ENCODE measurements at places on chromosomes 2 and 18.

GRCh38 chr18:45069546-45069945 lies 388.9 kb downstream of the SETBP1 start:
- no peak for DNase-seq

DNA sequence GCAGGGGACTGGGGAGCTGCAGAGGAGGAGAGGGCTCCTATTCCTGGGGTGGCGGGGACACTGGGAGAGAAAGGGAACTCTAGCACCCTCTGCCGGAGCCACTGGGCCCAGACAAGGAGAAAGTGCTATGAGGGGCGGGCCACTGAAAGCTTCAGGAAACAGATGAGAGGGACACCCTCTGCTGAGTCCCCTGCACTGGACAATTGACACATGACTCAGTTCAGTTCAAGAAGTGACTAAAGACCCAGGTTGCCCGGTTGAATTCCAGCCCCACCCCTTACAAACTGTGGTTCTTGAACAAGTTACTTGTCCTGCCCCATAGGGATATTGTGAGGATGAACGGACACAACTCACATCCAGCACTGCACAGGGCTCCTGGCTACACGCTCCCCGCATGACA lies 5.0 kb downstream of the RUFY4 start:
- DNase-seq, result peak; percentile 25

GRCh38 chr2:225670111-225670974 lies 270.8 kb downstream of the NYAP2 start:
- DNase-seq, result peak; percentile 3

DNA sequence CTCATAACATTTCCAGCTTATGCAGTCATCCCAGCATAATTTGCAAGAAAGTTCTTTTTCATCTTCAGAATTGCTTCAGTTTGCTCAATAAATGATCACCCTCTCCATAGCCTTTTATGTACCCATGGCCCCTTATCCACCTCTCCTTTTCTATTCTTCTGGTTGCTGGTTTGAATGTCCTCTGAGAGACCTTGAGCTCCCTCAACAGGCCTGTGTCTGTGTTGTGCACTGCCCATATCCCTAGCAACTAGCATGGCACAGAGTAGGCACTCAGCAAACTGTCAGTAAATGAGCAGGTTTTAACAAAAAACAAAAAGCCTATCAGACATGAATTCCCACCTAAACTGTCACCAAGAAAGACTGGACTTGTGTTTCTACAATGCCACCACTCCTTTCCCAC lies 160.5 kb downstream of the AKAIN1 start:
- DNase-seq, result no peak

DNA sequence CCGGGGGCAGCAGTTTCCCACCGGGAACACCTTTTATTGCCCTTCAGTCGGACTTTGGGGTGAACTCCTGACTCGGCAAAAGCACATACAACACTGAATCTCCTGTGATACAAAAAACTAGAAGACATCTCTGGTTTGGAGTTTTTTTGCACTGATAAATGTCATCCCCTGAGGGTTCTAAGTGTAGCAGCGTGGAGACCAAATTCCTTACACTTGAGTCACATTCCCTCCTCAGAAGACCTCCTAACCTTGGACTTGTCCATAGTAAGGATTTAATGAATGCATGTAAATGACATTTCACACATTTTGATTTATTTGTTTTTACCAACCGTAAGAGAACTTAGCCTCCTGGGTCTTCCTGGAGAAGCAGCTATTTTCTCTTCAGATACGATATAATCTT lies 54.0 kb upstream of the GPR45 start:
- no peak for DNase-seq

DNA sequence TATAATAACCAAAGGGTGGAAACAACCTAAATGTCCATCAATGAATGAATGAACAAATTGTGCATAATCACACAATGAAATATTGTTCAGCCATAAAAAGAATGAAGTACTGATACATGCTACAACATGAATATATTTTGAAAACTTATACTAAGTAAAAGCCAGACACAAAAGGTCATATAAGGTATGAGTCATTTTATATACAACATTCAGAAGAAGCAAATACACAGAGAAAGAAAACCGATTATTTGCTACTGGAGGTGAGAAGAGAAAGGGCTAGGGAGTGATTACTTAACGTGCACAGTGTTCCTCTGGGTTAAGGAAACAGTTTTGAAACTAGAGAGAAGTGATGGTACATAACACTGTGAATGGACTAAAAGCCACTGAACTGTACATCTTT lies 105.3 kb downstream of the GORASP2 start:
- DNase-seq, result no peak

DNA sequence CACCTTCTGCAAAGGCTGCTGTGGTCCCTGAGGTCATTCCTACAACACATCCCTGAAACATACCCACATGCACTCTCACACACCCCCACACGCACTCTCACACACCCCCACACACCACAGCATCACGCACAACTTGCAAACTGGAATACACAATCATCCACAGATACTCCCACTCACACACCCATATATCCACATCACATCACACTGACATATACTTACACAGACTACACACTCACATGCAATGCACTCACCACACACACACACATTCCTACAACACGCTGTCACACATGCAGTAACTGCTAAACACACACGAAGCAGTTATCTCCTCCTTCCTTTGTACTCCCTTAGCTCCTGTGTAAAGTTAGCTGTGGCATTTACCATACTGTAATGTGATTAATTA lies 57.1 kb upstream of the PKDCC start:
- DNase-seq, result no peak

- no peak for DNase-seq
These were observed 20.8 kb downstream of the LDLRAD4 start for GRCh38 chr18:13239171-13239956.

- peak; percentile 19 for DNase-seq
These were observed 5.0 kb upstream of the DGKD start for GRCh38 chr2:233349005-233349998.

GRCh38 chr18:48777744-48778116 lies 173.0 kb downstream of the SMAD7 start:
- no peak for DNase-seq

DNA sequence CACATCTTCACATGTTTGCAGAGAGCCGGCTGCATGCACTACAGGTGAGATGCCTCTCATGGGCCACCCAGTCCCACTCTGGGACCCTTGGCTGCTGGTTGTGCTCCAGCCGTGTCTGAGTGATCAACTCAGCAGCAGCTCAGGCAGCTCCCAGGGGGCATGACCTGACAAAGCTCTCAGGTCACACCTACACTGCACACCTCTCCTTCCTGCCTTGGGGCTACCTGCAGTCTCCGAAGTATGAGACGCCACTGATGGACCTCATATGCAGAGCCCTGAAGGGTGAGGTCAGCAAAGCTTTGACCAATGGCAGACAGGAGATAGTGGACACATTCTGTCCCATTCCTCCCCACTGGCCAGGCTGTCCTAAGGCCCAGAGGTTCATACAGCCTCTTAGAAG lies 51.4 kb downstream of the LBH start:
- DNase-seq, result no peak

GRCh38 chr2:240060977-240061591 lies 7.8 kb upstream of the OR6B3 start:
- DNase-seq, result peak; percentile 20

DNA sequence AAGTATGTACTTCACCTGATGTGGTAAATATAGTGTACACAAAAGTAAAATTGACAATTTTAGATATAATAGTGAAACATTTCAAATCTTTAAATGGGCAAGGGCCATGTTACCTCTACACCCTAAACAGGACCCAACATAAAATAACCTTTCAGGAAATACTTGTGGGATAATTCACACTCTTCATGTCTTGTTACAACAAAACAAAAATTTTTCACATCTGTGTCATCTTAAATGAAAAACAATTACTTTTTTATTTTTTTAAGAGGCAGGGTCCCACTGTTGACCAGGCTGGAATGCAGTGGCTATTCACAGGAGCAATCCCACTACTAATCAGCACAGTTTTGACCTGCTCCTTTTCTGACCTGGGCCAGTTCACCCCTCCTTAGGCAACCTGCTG lies 42.1 kb downstream of the SRBD1 start:
- DNase-seq, result no peak

- no peak for DNase-seq
These were observed 20.4 kb upstream of the UBE2F start for GRCh38 chr2:237946423-237946822.

DNA sequence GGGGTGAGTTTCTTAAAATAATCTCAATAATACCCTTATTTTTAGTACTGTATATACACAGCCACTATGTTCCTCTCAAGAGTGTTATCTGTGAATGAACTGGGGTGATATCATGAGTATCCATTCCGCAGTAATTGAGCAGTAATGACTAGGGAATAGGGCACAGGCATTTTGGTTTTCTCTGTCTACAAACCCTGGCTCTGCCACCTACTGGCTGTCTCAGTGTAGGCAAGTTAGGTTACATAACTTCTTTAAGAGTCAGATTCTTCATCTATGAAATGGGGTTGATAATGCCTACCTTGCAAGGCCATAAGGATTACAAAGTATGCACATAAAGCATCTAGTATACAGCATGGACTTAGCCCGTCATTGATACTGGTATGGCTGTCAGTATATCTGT lies 555.8 kb downstream of the NRXN1 start:
- no peak for DNase-seq

DNA sequence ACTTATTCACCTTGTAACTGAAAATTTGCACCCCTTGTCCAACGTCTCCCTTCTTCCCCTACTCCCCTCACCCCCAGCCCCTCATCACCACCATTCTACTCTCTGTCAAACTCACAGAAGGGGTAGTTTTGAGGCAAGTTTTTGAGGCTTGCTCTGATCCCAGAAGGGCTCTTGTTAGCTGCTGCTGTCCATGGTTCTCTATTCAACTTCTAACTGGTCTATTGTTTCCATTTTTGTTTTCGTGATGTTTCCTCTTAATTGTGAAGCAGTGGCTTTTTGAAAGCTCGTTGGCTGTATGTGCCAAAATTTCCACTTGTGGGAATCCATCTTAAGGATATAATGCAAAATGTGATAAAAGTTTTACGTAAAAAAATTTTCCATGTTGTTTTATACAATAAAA lies 92.5 kb upstream of the CRACDL start:
- DNase-seq, result no peak

GRCh38 chr18:53360501-53361443 lies 863.7 kb downstream of the MBD2 start:
- no peak for DNase-seq

DNA sequence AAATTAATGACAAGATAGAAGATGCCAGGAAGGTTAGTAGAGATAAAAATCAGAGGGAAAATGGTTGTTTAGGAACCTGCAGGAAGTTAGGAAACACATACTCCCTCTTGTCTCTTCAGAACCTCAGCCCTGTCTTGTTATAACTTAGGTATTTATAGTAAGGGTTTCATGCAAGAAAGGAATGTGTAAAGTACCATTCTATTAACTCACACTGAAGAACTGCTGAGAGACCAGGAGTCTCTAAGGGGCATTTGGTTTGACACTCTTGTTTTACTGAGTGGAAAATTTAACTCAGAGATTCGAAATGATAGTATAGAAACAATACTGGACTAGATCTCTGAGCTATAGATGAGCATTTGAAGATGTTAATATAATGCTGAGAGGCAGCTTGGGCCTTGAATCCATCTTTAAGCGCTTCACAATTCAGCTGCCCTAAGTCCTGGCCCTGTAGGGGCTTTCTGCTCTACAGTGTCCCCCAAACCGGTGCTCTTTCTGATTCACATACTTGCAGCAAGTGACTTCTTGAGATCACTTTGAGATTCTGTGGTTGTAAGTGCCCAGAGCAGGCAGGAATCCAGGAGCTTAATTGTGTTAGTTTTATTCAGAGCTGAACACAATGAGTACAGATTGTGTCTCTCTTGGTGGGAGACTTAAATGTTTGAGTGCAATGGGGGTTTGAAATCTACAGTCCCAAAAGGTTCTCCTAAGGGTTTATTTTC lies 235.0 kb upstream of the RGPD4 start:
- DNase-seq, result no peak

DNA sequence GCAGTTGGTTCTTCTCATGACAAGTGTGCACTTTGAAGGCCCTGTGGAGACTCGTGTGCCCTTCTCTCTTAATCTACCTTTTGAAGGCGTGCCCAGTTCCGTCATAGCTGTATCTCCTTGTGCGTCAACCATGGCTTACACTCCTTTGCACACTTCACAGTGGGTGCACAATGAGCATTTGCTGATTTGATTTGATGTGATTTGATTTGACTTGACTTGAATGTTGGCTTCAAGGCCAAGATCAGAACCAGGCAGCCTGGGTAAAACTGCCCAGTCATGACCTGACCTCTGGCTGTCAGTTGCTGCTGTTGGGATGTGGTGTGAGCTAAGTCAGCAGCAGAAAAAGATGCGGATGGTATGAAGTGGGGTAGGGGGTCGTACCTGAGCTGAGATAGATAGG lies 670.3 kb upstream of the HS6ST1 start:
- no peak for DNase-seq

DNA sequence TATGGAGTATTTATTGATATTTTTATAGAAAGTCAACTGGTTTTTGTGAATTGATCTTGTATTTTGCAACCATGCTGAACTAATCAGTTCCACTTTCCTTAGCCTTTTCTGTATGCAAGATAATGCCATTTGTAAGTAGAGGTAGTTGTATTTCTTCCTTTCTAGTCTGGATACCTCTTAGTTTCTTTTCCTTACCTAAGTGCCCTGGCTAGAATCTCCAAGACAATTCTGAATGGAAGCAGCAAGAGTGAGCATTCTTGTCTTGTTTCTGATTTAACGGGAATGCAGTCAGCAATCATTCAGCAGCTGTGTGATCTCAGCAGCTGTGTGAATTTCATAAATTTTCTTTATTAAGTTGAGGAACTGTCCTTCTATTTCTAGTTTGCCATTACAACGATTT lies 73.4 kb downstream of the NRXN1 start:
- no peak for DNase-seq

DNA sequence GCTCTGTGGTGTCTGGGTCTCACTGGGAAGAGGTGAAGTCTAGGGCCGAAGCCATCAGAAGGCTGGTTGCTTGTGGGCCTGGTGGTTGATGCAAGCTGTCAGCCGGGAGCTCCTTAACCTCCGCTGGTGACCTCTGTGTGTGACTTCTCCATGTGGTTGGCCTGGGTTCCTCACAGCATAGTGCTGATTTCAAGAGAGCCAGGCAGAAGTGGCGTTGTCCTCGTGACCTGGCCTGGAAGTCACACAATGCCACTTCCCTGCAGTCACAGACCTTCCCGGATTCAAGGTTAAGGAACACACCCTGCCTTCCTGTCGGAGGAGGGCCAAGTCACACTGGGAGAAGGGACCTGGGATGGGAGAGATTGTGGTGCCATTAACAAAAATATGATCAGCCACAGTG lies 303.7 kb upstream of the HS6ST1 start:
- no peak for DNase-seq

Measured in Kasumi-1 (cell line).